ENCODE measurements at places on chromosomes 12 and 14. TPM values are rescaled to one million over a fixed set of nuclear protein-coding genes. Genes with fewer than 3 reads are reported as not detected.

- DNase-seq: no peak
These were observed 6.2 kb downstream of the MTA1 start for GRCh38 chr14:105425823-105426247.

GRCh38 chr12:105487963-105488362 is 157.5 kb downstream of the C12orf75 start:
- DNase-seq: no peak

DNA sequence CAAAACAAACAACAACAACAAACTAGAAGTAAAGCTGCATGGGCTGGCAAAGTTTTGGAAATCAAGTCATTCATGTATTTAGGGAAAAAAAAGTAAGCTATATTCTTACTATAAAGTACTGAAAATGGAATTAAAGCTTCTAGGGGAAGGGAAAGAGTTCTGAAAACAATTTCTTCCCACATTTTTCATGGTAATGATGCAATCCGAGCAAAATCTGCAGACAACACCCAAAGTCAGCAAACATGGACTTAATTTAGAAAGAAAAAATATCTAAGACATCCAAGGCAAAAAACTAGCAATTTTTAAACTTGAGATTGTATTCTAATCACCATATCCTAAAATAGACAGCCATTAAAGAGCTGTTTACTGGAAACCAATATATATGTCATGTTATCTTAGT is 86.3 kb downstream of the LRP6 start:
- DNase-seq: no peak

DNA sequence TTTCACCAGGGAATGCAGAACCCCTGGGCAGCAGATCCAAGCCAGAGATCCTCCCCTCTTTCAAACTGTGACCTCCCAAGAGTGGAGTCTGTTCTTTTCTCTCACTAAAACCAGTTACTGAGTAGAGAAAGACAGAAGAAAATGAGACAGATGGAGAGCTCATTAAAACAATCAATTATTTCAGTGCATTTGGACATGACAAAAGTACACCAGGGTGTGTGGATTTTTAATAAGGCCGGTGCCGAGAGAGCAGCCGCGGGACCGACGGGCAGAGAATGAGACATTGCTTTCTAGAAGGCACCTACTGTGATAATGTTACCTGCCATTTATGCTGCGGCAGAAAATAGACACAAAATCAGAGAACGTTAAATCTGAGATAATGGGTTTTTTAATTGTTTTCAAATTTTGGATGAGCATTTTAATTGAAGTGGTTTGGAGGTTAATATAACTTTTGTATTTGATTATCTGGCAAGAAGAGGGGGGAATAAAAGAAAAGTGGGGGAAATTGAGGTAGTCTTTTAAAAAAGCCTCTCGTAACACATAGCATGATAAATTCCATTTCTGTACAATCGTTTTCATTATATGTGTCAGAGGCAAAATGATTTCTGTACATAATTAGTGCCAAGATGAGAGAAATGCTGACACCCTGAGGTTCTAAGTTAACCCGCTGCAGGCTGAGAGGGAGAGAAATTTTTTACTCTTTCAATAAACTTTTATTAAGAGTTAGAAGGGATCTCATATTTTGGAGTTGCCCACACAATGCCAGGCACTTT is 70.8 kb downstream of the HSPB8 start:
- DNase-seq: no peak

DNA sequence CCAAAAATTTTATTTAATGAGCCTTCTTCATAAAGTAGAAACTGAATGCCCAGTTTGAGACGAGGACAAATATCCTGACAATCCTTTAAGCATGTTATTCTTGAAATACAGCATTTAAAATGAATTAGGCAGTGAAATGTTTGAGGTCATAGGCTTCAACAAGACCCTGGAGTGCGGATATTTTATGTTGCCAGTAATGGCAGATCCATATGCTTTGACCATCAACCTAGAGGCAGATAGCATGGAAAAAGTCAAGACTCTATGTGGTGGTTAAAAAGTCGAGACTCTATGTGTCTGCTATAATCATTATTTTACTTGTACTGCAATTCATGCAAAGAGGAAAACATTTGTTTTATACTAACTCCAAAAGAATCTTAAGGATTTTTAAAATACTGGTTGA is 2.0 kb upstream of the MAP4K5 start:
- DNase-seq: no peak

DNA sequence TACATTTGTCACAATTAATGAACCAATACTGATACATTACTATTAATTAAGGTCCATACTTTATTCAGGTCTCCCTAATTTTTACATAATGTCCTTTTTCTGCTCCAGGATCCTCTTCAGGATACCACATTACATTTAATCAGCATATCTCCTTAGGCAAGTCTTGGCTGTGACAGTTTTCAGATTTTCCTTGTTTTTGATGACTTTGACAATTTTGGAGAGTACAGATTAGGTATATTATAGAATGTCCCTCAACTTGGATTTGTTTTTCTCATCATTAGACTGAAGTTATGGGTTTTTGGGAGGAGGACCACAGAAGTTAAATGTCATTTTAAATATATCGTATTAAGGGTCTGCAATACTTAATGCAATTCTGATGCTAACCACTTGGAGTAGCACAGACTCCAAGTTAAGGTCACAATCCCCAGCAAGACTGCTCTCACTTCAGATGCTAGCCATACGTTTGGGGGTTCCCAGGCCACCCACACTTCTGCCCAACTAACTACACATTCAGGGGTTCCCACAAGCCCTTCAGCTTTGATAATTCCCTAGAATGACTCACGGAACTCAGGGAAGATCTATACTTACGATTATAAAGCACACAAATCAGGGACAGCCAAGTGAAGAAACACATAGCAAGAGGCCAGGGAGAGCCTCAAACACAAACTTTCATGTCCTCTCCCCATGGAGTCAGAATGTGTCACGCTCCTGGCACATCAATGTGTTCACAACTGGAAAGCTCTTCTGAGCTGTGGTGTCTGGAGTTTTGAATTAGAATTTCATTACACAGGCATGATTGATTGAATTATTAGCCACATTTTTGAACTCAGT is 17.0 kb upstream of the NUBPL start:
- DNase-seq: no peak

DNA sequence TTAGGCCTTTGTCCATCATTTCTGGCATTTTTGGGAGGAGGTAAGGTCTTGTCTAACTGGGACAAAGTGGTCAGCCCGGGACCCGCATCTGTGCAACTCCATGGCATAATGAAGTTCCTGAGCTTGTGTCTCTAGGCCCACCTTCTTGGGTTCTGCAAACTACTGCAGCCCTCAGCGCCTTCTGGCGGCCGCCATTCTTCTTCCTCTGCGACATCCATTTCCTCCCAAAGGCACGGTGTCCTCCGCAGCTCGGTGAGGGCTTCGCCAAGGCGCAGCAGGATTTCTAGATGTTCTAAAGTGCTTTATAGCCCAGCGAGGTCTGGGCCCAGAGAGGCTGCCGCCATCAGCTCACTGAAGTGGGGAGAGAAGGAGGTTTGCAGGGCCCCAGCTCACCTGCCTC is 134.4 kb upstream of the OR4E1 start:
- DNase-seq: no peak

DNA sequence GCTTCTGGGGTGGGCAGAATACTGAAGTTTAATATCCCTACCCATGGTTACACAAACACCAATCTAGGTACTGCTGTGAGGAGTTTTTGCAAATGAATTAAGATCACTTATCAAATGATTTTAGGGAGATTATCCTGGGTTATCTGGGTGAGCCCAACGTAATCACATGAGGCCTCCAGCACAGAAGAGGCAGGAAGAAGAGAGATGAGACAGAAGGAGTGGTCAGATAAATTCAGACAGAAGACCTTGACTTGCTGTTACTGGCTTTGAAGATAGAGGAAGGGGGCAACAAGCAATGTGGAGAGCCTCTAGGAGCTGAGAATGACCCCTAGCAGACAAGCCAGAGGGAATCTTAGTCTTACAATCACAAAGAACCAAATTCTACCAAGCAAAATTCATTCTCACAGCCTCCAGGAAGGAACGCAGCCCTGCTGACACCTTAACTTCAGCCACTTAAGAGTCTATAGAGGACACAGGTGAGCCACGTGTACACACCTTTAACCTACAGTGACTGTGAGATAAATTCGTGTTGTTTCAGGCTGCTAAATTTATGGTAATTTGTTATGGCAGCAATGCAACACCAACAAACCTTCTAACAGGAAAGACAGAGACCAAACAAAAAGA is 49.4 kb downstream of the FERMT2 start:
- no peak for DNase-seq

DNA sequence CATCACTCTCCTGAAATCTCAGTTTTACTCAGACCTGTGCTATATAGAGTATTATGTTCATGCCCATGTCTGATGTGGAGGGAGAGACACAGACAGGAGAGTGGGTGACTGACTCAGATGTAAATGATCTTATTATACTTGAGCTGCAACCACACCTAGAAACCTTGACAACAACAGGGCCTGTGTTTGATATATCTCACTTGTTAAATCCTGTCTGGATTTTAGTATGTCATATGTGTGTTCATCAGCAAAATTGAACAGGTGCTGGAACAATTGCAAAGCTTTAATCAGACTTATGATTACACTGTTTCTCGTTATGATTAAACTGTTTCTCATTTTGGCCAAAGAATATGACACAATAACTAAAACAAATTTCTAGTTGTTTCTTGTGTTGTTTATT is 37.7 kb downstream of the DIP2B start:
- DNase-seq: no peak

GRCh38 chr12:125678589-125678993 is 613.4 kb downstream of the AACS start:
- no peak for DNase-seq

DNA sequence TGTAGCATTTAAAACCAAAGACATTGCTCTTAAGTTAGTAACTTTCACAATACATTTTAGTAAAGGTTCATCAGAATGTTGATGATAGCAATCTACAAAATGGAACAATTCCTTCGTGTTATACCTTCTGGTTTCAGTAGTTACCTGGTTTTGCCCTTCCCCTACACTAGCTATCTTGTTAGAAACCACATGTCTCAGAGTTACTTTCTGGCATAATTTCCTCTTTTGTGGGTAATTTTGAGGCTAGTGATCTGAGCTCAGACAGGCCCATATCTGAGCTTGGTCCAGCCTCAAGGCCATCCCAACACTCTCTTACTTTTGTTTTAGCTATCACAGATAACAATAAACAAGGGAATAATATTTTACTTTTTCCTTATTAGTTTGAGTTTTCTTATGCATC is 196.9 kb downstream of the KITLG start:
- no peak for DNase-seq

DNA sequence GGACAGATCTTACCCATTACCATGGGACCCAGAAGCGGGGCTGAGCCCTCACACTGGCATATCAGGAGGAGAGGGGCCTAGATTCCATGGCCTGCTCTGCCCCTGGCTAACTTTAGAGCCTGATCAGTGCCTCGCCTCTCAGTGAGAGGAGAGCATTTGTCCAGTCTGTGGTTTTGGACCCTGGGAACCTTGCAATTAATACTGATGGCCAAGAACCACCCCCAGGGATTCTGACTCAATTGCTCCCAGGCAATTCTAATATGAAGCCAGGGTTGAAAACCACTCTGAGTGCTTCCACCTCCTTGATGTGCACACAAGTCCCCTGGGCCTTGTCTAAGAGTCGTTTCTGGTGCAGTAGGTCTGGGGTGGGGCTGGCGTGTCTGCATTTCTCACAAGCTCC is 67.7 kb downstream of the CALM1 start:
- no peak for DNase-seq

- no peak for DNase-seq
These were observed 946 bp downstream of the DDX24 start for GRCh38 chr14:94079891-94080620.

- DNase-seq: no peak
These were observed 4.2 kb upstream of the BAZ2A start for GRCh38 chr12:56634242-56634836.

GRCh38 chr12:50514526-50515276 is 9.9 kb downstream of the DIP2B start:
- DNase-seq: no peak

GRCh38 chr14:104734991-104735779 is 11.2 kb downstream of the ADSS1 start:
- no peak for DNase-seq

DNA sequence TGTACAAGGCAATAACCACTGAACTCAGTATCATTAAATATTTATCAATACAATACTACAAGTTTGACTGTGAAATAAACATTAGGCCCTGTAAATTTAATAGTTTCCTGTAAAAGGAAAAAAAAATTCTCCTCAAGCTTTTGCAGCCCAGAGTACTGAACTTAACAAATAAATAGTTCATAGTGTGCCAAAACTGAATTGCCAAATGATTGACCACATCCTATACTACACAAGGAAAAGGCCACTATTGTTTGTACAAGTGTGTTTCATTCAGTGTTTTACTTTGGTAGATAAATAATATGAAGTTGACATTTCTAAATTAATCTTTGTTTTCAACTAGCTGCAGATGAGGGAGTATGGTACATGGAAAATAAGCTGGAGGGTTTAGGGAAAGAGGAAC is 379.6 kb downstream of the FLRT2 start:
- DNase-seq: no peak

DNA sequence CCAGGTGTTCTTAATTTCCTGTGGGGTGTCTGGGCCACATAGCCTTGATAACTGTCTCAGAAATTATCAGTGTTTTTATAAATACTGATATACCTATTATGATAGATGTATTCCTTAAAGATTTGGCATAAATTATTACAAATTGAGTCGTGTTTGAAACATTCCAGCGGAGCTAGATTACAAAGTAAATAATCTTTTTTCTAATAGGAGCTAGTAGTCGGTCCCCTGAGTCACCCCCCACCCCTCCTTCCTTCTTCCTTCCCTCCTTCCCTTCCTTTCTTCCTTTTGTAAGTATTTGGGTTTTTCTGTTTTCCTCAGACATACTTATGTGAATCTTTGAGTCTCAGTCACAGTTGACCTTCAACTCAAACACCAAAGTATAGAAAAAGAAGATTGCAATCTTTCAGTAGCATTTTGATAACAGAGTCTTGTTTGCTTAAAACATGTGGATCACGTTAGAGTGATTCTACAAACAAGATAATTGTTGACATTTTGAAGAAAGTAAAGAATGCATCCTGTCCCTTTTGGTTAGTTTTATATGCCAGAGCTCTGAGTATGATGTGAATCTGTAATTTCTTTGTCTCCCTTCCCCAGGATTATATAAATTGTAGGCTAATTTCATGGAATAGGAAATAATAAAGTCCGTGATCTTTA is 264.0 kb downstream of the FUT8 start:
- DNase-seq: no peak

DNA sequence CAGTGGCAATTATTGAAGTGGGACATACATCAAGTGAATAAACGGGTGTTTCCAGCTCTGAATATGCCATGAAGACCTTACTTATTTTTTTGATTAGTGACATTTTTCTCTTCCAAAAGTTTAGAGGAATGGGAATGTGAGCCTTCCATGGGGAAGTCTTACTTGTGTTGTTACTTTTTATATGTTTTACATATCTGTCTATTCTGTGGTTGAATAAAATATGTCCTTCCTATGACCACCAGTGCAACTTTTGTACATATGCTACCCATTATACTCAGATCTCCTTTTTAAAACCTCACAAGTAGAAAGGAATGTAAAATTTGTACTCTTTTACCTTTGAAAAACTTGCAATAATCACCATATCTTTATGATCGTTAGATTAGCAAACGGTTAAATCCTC is 132.7 kb downstream of the MSRB3 start:
- no peak for DNase-seq

GRCh38 chr14:49089107-49089506 is 497.1 kb downstream of the RPS29 start:
- DNase-seq: no peak

ADAM20 gene
- total RNA-seq: 0.35 TPM

RFLNA gene
- 0.19 TPM for total RNA-seq

TMEM63C gene
- 2.7 TPM for total RNA-seq

DYNLL1 gene
- total RNA-seq: 166 TPM

NGB gene
- not detected for total RNA-seq

OR6C2 gene
- not detected for total RNA-seq

TTC6 gene
- total RNA-seq: not detected

SERPINA10 gene
- total RNA-seq: not detected

Measured in Right ventricle myocardium inferior (tissue), 1 donor.